ENCODE measurements at places on chromosomes 1 and 21.
A peak's percentile ranks its signal among the peaks of the same experiment; 100 is the strongest.

GRCh38 chr21:41767606-41768436 lies 969 bp upstream of the RIPK4 start:
- DNase-seq: no peak

DNA sequence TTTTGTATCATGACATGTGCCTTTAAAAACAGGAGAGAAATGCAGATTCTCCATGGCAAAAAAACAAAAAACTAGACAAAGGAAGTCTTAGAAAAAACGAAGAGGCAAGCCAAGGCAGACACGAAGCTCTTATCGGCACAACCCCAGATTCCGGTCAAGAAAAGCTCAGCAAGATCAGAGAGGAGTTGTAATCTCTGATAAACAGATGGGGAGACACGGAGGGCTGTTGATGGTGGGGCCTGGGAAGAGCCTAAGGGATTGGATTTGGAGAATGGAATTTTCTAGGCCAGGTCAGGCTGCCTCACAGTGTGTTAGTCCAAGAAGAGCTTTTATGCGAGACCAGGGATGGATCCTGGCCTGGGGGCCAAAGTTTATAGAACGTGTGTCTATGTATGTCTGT lies 96.2 kb upstream of the AKT3 start:
- no peak for DNase-seq

- no peak for DNase-seq
These were observed 159.5 kb downstream of the DISC1 start for GRCh38 chr1:231786126-231786525.

DNA sequence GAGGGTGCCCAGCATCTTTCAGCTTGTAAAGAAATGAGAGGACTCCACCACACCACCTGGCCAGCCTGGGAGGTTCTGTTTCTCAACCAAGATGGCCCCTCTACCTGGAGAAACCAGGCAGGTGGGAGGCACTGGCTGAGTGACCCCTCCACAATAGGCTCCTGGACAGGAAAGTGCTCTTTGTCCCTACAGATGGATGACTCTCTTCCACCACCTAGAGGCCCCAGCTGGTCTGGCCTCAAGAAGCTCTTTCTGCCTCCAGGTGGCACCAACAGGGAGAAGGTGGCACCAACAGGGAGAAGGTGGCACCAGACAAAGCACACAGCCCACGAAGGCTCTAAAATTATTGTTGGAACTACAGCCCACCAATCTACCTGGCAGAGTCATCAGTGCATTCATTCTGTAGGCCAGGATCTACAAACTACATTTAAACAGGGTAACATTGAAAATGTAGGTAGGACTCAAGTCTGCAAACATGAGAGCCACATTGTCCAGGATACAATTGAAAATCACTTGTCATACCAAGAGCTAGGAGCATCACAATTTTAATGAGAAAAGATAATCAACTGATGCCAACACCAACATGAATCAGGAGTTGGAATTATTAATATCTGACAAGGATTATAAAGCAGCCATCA lies 14.4 kb downstream of the TMPRSS3 start:
- no peak for DNase-seq

GRCh38 chr1:166819974-166820373 lies 19.3 kb upstream of the POGK start:
- DNase-seq: no peak

DNA sequence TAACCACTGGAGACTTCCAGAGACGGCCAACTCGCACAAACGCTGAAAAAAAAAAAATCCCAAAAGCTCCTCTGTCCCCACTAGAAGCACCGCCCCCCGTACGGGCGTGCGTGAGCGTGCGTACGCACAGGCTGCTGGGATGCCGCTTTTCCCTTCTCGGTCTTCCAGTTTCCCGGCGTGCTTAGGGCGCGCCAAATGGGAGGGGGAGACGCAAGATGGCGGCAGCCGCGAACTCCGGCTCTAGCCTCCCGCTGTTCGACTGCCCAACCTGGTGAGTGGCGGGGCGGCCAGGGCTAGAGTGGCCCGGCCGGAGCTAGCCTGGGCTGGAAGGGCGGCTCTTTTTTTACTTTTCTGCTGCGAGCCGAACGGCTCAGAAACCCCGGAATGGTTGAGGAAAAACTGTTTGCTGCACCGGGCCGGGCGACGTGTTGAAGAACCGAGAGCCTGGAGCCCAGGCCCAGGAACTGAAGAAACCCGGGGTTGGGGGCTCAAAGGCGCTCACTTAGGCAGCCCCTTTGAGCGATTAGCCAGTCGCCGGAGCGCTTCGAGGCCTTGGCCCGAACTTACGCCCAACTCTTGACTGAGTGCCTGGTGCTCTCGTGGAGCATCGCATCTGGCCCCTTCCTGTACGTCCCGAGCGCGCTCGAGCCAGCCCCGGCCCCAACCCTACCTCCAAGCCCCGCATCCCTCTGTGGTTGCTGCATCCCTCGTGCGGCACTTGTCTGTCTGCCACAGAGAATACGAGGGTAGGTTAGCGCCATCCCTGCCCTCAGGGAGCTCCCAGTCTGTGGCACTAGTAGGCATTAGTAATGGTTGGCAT lies at the start of gene PPP1R8:
Gene PPP1R8 (plus strand): TSS at position 162 of the 820 bp plus-strand sequence. CDS start 54 bp downstream, at position 216.
- DNase-seq: peak; percentile 94

- no peak for DNase-seq
These were observed 139.9 kb downstream of the CLIC6 start for GRCh38 chr21:34808569-34809204.

GRCh38 chr1:210801501-210801900 lies 332.4 kb downstream of the KCNH1 start:
- no peak for DNase-seq

DNA sequence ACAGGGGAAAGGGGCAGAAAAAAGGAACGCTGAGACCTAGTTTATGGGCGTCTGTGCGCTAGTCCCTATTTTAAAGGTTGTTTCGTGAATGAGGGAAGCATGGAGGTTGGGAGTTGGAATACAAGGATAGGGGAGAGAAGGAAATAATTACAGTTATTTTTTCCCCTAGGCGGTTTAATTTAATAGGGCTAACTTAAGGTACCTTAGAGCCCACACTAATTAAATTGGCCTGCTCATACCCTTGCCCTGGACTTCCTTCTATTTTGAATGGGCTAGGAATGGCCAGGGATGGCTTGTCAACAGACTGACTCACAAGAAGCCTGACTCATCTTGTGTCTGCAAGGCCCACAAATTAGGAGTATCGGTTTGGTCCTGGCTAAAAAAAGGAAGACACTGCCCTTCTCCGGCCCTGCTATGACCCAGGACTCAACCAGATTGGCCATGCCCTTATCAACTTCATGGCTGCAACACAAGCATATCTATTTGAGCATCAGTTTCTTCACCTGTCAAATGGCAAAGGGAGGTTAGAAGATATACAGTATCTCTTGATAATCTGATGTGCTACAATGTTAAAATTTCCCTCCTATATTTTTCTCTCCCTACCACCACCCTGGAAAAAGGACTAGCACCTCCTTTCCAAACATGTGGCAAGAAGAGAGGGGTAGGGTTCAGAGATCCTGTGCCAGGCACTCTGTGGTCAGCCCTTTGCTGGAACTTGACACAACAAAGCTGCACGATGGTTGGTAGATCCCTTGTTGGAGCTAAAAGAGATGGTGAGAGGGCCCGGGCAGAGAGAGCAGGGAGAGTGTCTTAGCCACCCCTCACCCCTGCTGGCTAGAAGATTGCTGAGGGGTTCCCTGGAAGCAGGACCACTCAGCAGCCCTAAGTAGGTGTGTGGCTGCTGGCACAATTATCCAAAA lies 2.2 kb upstream of the SSBP3 start:
- no peak for DNase-seq

- no peak for DNase-seq
These were observed 94.5 kb upstream of the ATP1A1 start for GRCh38 chr1:116278541-116278866.

DNA sequence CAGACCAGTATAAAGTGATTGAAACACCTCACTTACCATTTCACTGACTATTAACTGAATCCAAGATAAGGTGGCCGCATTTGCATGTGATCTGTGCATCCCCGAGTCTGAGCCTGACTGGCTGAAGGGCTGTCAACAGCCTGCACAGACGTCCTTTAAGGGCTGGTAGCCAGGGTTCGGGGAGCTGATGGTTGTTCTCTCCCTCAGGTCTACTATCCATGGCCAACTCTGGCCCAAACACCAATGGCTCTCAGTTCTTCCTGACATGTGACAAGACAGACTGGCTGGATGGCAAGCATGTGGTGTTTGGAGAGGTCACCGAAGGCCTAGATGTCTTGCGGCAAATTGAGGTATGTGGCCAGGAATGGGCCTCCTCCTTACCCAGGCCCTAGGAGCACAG lies 14.0 kb downstream of the PPIE start:
- DNase-seq: no peak

DNA sequence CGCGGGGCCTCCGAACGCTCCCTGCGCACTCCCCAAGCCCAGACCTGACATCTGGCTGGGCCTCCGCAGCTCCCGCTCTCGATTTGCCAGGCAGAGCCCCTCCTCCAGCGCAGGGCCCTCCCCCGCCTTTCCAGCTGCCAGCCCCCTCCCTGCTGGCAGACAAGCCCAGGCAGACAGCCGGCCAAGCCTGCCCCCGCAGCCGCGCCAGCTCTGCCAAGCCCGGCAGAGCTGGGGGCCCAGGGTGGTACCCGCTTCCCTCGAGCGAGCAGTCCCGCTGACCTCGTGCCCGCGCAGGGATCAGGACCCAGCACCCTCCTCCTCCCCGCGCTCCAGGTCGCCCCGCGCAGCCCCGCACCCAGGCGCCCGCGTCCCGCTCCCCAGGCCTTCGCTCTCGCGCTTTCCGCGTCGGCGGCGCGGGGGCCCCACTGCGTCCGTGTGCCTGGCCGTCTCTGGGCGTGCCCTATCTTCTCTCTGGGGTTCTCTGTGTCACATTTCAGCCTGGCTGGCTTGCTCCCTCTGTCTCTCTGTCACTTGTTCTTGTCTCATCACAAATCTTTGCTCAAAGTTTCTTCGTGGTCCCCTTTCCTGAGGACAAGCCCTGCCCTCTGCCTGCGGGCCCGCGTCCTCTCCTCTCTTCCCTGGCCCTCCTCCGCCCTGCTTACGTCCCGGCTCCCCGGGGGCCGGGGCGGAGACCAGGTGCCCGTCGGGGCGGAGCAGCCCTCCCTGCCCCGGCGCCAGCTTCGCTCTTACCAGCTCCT lies 580 bp downstream of the INKA2 start:
- peak; percentile 73 for DNase-seq

DNA sequence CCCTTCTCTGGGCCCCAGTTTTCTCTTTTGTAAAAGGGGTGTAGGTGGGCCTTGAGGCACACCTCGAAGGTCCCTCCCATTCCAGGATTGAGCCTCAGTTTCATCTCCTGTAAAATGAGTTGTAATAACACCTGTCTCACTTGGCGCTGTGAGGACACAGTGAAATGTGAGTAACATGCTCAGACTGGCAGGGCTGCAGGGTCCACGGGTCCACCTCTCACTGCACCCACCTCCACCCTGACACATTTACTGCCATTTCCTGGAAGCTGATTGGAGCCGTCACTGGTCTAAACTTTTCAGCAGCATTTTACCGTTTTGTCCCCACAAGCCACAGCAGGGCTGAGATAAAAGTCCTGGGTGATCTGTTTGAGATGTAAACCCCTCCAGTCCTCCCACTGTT lies 398.0 kb downstream of the PTPRU start:
- no peak for DNase-seq

GRCh38 chr1:94719926-94720793 lies 100.0 kb upstream of the SLC44A3 start:
- DNase-seq: no peak
